Fibroblast of lung (primary cell): ENCODE measurements at places on chromosomes 1 and 21. TPM values are rescaled to one million over a fixed set of nuclear protein-coding genes. Genes with fewer than 3 reads are reported as not detected.

Gene RIIAD1
- not detected in 2 replicates for polyA plus RNA-seq

GRCh38 chr1:118905196-118905595 lies 82.9 kb downstream of the TBX15 start:
- H3K4me3 ChIP-seq: no peak overlapping the region
- no peaks in the 10 kb centered on the region for H3K27me3 ChIP-seq
- H3K27ac ChIP-seq: no peak overlapping the region
- no peaks in the 10 kb centered on the region for H3K4me1 ChIP-seq

Gene CFHR3
- not detected in 2 replicates for polyA plus RNA-seq

GRCh38 chr1:41719590-41719989 lies 199.1 kb downstream of the HIVEP3 start:
- H3K4me3 ChIP-seq: no peak overlapping the region
- H3K27me3 ChIP-seq: no peaks in the 10 kb centered on the region
- no peaks in the 10 kb centered on the region for H3K4me1 ChIP-seq
- no peak overlapping the region for H3K27ac ChIP-seq
- H3K36me3 ChIP-seq: no peaks in the 10 kb centered on the region

DNA sequence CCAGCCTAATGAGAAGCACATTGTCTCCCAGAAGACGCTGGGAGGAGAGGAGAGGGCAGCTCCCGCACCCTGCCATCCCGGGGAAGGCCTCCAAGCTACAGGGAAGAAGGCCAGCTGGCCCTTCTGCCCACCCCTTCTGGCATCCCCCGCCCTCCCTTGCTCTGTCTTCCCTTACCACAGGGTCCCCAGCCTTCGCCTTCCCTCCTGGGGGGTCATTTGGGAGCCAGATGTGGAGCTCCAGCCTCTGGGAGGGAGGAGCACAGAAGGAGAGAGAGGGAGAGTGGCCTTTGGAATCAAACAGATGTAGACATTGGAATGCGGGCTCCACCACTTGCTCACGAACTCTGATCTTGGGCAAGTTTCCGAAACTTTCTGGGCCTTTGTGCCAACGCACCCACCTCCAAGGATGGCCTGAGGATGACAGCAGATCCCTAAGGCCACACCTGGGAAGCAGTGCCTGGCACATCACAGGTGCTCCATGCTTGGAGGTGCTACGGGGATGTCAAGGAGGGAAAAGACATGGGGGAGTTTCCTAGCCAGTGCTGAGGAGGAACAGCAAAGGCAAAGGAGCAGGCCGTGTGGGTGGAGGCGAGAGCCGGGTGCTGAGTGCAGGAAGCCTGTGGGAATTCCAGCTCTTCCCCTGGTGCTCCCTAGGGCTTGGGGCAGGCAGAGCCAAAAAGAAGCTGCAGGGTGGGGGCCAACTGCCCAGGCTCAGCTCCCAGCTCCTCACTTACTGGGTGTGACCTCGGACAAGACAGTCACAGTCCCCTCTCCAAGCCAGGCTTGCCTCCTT lies 23.1 kb upstream of the RSPO1 start:
- H3K36me3 ChIP-seq: no peaks in the 10 kb centered on the region
- H3K27me3 ChIP-seq: no peaks in the 10 kb centered on the region
- no peak for DNase-seq
- H3K4me1 ChIP-seq: no peaks in the 10 kb centered on the region
- H3K4me3 ChIP-seq: no peak overlapping the region
